Activated T-helper 1 cell treated with anti-CD3 and anti-CD28 coated beads, Interleukin-12 subunit alpha, Interleukin-12 subunit beta, Interleukin-2, Interleukin-4 antibody, amounts not matched to agents 30 ng/mL and 10 ng/mL and 1 ng/mL, durations not matched to agents 14 hours and 24 hours and 36 hours (primary cell): ENCODE measurements at places on chromosomes 3 and 15. TPM values are rescaled to one million over a fixed set of nuclear protein-coding genes. Genes with fewer than 3 reads are reported as not detected.

SCAANT1 gene
- not detected in 2 replicates for total RNA-seq

DNA sequence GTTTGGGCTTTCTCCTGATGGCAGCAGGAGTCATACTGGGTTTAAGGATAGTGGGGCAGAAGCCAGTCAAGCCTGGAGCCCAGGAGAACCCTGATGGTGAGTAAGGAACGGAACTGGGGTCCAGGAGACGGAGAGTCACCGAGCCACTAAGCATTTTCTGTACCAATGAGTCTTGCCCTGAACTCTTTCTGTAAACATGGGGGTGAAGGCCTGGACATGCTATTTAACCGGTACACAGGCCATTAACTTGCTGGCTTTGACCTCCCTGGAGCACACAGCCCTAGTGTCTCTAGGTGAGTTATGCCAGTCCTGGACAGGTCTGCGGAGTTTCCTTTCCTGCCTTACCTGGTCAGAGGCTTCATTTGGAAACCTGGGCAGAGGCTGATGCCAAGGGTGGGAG lies 3.9 kb downstream of the SLC6A6 start:
- DNase-seq: no peak

DNA sequence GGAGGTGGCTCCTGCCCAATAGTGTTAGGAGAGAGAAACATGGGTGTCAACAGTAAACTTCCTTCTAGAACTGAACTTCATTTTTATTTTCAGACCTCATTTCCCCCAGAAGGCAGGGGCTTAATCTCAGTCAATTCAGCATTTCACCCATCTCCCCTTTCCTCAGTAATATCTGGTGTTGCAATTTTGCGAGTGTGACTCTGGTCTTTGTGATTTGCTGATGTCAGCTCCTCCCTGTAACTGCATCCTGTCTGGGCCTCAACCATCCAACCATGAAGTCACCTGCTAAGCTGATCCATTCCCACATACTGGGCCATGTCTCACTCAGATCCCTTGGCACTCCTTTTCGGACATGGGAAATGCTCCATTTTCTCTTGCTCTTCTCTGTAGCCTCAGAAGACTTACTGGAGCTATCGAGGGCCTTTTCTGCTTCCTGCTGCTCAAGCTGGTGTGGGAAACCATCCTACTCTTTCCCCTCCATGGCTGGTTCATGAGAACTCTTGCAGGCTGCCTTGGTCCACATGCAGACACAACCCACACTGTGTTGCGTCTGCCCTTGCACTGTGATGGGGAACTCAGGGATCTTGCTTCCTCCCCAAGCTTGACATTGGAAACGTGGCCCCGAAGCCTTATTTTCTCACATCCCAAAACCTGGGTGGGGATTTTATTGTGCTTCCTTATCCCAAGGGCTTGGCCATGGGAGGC lies 24.6 kb downstream of the CCR4 start:
- no peak for DNase-seq

GRCh38 chr15:38750786-38751185 lies 186.2 kb upstream of the RASGRP1 start:
- DNase-seq: no peak

GPR149 gene
- total RNA-seq: not detected in 2 replicates

SLC2A2 gene
- total RNA-seq: not detected in 2 replicates

KCNMB2 gene
- not detected in 2 replicates for total RNA-seq

DNA sequence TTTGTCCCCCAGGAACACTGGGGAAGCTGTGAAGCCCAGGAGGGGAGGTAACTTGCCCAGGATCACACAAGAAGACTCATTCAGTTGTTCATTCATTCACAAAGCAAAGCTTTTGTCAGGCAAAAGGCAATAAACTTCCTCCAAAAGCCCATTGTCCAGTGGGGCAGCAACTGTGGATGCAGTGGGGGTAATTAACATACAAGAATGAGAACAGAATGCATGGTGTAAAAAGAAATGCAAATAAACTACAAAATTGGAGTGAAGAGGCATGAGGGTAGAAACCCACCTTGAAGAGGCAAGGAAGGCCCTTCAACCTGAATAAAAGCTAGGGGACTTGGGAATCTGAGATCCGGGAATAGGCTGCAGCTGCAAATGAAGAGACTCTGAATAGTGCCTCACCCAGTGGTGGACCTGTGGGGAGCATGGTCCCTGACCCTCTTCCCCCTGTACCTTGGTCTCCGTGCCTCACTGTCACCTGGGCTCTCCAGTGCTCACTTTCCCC lies 363.6 kb downstream of the CLSTN2 start:
- no peak for DNase-seq

CTXND1 gene
- not detected in 2 replicates for total RNA-seq

- DNase-seq: no peak
Observed at GRCh38 chr3:36381311-36381956, 1.1 kb downstream of the STAC start.

GRCh38 chr15:40695469-40695890 lies 506 bp downstream of the RAD51 start:
- DNase-seq: no peak

- no peak for DNase-seq
Observed at GRCh38 chr3:150635526-150635925, 32.4 kb downstream of the SELENOT start.

MEGF11 gene
- not detected in 2 replicates for total RNA-seq

DNA sequence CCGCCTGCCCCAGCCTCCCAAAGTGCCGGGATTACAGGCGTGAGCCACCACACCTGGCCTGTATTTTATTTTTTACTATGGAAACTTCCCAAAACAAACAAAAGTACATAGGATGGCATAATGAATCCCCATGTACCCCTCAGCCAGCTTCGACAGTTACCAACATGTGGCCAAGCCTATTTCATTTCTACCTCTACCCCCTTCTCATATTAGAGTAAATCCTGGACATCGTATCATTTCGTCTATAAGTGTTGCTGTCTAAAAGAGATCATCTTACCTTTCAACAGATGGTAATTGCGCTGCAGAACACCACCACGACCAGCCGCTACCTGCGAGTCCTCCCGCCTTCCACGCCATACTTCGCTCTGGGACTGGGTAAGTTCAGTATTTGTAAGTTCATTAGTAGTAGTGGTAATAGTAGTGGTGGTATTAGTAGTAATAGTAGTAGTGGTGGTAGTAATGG lies 44.9 kb downstream of the DLEC1 start:
- no peak for DNase-seq

PLA1A gene
- total RNA-seq: 0.22 and 0.29 TPM in 2 replicates

MYRIP gene
- not detected in 2 replicates for total RNA-seq

DNA sequence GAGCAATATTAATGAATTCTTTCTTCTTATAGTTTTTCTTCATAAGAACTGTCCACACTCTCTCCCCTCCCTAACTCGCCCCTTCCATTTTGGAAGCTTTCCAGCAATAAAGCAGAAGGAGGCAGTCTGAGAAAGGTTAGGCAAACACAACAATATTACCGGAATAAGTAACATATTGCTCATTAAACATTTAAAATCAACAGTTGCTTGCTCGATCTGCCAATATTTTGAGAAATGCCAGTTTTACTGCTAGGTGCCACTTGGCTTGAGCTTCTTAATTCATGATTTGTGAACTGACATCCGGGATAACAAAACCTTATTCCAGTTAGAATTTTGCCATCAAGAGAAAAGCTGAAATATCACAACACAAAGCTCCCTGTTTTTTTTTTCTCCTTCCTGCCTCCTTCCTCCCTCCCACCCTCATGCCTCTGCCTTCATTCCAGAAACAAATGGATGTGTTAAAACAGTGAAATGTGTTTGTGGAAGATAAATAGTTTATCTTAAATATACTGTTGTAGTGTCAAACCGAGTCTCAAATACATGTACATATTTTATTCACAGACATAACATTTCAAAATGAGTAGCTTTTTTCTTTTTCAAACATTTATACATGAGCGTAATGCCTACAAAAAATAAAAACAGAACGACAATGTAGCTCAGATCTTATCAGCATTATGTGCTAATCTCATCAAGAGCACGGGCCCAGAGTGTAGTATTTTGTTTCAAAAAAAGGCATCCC lies 253.7 kb downstream of the GAP43 start:
- DNase-seq: no peak

FILIP1L gene
- total RNA-seq: 2.0 and 2.9 TPM in 2 replicates

FGD5 gene
- total RNA-seq: not detected in 2 replicates

DNA sequence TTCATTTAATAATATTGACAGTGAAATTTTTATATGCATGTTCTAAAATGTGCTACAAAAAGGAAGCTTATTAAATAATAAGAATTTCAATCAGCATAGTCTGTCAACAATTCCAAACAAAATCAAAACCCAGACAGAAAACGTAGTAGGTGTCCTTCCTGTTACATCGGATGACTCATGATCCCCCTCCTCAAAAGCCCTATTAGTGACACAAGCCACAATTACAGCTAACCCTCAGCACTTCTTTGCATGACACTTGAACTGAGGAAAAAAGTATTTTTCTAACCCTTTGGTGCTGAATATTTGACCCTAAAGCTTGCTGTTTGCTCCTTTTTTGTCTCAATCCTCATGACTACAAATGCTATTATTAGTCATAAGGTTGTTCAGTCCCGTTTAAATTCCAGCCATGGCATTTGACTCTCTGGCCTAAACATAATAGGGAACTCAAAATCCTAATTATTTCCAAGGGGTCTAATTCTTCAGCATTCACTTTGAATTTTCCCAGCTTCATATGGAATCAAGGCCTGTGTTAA lies 78.1 kb downstream of the COL8A1 start:
- no peak for DNase-seq

DNA sequence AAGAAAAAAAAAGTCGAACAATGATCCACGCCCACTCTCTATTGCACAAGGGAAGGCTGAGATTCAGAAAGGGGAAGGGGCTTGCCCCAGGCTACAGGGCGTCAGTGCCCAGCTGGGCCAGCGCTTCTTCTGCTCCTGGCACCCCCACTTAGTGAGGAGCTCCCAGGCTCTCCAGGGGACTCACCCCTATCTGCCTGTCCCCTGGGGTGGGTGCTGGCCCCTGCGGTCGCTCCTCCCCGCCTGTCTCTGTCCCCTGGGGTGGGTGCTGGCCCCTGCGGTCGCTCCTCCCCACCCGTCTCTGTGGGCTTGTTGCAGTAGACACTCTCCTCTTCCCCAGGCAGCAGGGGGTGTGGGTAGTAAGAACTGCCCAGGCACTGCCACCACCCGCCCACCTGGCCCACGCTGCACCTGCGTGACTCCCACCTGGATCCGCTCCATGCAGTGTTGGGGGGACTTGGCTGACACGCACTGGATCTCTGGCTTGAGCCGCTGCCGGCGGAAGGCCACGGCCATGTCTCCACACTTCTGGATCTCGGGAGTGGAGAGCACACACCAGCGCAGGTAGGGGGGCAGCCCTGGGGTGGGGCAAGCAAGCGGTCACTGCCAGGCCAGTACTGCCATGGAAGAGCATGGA lies 14.6 kb downstream of the MELTF start:
- DNase-seq: no peak

TMEM40 gene
- total RNA-seq: not detected in 2 replicates

DAZL gene
- total RNA-seq: 0.10 TPM in 2 replicates

DNA sequence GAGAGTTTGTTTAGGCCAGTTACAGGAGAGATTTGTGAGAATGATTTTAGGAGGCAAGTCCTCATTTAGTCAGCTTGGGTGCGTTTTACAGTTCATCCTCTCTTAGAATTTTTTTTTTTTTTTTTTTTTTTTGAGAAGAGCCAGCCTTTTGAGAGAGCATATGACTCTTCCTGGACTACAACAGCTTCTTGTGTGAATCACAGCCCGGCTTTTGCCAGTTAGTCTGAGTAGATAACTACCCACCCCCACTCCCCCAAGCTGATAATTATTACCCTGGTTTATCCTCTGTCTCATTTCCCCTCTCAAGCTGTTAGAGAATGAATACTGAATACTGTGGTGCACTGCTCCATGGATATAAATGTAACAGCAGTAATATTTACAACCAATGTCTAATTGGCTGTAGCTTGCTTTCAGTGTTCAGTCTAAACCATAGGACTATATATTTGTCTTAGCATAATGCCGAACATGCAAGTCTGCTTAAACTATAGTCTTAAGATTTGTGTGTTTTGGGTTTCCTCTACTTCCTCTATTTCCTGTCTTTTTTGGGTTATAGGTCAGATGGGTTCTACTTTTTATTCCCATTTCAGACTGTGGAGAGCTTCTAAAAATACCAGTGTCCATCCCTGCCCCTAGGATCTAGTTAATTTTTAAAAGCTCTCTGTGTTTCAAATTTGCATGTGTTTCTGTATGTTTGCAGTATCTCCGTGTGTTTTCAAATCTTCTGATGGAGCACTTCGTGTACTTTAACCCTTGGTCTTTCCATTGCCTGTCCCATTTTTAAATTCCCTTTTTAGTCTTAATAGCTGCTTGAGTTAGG lies 8.0 kb downstream of the CHD2 start:
- DNase-seq: no peak
